ENCODE measurements at places on chromosomes 2 and 18.

GRCh38 chr18:13276530-13277520, 58.3 kb downstream of the LDLRAD4 start:
- DNase-seq, result no peak

DNA sequence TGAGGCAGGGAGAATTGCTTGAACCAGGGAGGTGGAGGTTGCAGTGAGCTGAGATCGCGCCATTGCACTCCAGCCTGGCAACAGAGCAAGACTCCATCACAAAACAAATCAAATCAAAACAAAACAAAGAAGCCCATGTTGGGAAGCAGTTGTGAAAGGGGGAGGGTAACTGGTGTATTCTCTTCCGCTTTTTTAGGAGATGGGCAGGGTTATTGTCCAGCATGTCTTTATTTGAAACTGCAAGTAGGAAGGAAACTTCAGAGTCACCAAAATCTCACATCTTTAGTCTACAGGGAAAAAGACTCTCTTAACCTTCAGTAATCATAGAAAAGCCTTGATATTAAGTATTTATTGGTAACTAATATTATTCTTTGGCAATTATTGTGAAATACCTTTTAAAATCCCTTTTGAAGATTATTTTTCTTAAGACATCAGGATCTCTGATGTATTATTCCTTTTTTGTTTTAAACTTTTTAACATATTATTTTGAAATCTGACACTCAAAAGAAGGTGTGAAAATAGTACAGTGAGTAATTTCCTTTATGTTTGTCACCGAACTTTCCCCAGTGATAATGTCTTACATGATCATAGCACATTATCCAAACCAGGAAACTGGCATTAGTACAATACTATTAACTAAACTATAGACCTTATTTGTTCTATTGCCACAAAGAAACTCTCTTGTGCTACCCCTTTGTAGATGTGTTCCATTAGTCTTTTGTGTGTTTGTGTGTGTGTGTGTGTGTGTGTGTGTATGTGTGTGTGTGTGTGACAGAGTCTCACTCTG, 84.3 kb upstream of the LTBP1 start:
- DNase-seq, result no peak

GRCh38 chr18:12003894-12004293, 22.6 kb downstream of the IMPA2 start:
- no peak for DNase-seq

- DNase-seq, result no peak
Measured at GRCh38 chr2:59044736-59045135, 803.6 kb upstream of the FANCL start.

GRCh38 chr18:45628979-45629958, 14.0 kb downstream of the SLC14A2 start:
- no peak for DNase-seq

DNA sequence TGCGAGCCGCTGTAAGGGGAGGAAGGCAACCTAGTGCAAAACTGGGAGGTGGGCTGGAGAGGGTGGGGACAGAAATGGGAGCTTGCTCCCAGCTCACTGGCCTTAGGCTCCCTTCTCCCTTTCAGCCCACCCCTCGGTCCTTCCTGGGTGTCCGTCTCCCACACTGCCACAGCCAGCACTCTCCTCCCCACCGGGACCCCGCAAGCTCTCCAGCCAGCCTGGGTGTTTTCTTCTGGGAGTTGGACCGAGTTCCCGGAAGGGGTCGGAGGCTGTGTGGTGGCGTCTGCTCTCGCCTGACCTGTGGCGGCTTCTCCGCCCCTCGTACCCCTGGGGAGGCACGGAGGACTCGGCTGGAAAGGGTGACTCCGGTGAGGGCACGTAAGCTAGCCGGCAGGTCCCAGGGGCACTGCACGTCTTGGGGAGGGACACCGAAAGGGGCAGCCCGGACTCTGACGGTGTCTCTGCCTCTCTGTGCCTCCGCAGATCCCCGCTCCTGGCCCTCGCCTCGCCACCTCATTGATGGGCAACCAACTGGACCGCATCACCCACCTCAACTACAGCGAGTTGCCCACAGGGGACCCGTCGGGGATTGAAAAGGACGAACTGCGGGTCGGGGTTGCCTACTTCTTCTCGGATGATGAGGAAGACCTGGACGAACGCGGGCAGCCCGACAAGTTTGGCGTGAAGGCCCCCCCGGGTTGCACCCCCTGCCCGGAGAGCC, 1.1 kb downstream of the LRATD1 start:
- DNase-seq, result peak; percentile 3

DNA sequence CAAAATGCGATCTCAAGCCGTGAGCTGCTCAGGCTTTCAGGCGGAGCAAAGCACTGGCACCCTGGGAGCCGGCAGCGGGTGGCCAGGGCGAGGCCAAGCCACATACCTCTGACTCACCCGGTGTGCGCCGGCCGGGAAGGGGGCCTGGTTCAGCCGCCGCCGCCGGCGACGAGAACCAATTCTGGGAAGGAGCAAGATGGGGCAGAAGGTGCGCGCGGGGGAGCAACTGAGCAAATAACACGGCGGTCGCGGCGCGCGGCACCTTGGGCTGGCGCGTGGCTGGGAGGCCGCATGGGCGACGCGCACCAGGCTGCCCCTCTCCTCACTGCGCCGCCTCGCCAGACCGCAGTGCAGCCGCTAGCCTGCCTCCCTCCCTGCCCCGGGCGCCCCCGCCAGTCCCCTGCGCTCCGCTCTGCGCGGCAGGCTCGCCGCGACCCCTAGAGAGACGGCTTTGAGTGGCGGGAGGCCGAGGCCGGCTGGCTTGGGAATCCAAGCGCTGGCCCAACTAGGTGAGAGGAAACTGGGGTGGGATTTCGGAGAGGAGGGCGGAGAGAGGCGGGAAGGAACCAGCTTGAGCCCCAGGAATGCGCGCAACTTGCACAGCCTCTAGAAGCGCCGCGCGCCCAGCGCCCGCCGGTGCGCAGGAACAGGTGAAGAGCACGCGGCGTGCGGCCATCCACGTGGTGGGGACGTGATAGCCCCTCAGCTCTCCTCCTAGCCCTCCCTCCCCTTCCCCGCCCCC, 3.2 kb downstream of the NRP2 start:
- peak; percentile 29 for DNase-seq

DNA sequence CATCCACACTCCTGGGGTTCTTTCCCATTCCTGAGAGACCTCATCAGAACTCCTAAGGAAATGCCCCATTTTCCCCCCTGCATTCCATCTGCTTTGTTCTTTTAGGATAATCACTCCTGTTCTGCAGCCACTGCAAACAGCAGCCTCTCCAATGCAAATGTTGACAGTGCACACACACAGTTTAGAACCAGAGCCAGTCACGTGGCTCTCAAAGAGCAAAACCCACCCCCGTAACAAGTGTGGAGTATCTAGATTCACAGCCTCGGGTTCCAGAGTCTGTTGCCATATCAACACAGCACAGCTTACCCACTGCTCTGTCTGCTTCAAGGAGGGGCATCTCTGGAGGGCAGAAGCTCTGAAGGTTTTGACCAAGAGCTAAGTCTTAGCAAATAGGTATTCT, 180.0 kb downstream of the NAPG start:
- DNase-seq, result no peak
